PC-9 (cell line): ENCODE measurements at places on chromosomes 7 and 10.

- DNase-seq, result no peak
These were observed 5.8 kb downstream of the MLXIPL start for GRCh38 chr7:73618538-73618937.

DNA sequence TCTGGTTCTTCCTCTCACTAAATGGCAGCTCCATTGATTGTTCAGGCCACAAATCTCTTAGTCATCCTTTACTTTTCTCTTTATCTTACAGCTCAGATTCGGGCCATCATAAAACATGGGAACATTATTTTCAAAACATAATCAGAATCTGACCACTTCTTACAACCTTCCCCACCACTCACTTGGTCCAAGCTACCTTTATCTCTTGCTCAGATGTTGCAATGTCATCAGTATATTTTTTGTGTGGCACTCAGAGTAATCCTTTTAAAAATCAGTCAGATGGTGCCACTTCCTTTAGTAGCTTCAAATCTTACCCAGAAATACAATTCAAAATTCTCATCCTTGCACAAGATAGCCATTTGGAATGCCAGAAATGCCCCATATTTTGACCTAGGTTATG, 34.5 kb upstream of the FAM3C start:
- DNase-seq, result no peak

DNA sequence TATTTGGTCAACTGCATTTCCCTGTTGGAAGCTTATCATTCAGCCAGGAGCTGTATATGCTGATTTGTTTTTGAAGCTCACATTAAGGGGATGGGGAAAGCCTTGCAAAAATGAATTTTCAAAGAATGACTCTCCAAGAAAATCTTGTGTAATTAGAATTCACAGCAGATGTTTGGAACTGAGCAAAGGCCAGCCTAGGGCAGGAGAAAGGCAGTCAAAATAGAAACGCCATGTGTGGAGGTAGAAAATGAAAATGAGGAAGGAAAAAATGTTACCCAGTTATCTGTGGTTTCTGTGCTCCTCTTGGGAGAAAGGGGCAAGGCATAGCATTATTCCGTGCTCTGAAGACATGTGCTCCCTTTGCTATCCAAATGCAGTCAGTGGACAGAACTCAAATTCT, 93.5 kb downstream of the NRP1 start:
- DNase-seq, result no peak

GRCh38 chr7:93973134-93973533, 31.0 kb downstream of the BET1 start:
- no peak for DNase-seq

DNA sequence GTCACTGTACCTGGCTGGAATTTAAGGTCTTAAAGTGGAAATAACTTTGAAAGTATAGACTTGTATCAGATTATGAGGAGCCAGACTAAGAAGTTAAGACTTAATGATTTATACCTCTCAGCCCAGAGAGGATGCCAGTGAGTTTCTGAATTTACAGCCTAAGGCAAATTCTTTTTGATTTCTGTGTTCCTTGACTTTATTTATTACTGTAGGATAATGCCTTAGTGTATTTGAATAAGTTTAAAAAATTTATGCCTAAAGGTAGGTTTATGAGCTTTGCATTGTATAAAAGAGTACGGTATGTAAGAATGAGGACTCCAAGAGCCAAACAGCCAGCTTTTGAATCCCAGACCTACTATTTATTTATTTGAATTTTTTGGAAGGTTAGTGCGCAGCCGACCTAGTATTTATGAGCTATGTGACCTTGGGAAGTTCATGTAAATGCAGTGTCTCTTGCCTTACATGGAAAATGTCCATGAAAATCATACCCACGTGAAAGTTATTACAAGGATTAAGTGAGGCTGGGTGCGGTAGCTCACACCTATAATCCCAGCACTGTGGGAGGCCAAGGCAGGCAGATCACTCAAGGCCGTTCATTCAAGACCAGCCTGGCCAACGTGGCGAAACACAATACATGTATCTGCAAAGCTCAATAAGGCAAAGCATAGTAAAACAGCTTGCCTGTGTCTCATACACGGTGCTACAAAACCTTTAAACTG, 174.6 kb downstream of the AUTS2 start:
- no peak for DNase-seq

DNA sequence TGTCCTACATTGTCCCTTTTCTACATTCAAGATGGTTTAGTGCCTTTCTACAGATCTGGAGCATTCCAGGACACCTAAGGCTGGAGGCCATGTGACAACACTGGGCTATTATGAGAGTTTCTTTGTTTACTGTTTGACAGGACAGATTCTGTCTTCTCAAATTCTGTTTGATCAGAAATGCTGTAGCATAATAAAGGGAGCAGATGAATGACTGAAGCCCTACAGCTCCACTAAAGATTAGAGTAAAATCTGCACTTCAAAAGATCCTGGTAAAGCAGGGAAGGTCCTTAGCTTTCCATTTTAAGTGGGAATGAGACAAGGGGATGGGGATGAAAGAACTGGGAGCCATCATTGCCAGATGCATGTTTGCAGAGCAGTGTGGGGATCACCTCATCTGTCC, 38.4 kb downstream of the TMEM229A start:
- no peak for DNase-seq

DNA sequence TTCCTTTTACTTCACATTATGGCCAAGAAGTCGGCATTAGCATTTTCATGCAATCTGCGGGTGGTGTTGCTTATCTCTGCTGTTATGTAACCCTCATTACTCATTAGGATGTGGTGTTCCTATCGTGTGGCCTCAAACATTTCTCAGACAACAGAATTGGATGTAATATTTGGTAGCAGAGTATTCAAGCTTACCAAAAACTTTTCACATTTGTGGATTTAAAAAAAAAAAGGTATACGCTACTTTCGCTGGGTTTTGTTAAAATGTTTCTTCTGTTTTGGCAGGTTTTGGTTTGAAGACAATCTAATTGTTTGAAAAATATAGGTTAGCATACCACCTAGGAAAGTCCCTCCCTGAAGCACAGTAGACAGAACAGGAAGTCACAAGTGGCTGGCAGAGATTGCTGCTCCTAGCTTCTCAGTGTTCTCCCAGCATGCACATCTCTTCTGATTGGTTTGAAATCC, 128.8 kb downstream of the GATA3 start:
- DNase-seq, result peak; percentile 81

DNA sequence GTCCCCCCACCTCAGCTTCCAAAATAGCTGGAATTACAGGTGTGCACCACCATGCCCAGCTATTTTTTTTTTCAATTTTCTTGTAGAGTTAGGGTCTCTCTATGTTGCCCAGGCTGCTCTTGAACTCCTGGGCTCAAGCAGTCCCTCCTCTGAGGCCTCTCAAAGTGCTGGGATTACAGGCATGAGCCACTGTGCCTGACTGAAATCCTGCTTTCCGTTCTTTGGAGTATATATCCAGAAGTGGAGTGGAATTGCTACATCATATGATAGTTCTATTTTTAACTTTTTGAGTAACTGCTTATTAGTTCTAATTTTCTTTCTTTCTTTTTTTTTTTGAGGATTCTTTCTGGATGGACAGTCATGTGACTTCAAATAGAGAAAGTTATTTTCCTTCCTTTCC, 62.9 kb upstream of the ZMIZ2 start:
- DNase-seq, result no peak

- no peak for DNase-seq
These were observed 38.4 kb downstream of the IL2RA start for GRCh38 chr10:6023661-6024333.
